ENCODE measurements at places on chromosomes 4 and X.

DNA sequence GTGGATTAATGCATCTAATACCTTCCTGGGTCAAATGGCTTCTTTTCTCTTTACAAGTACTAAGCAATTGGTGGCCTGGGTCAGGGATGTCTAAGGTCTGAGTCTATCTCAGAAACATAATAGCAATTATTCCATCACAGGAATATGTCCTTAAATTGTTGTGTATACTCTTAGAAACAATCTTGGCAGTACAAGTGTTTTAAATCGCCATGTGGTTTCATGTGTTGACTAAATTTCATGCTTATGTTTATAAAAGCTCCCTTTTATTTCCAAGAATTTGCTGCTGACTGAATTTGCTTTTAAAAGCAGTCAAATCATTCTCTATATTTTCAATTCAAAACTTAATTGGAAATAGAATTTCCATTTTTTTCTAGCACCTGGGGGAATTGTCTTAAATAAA is 125.3 kb upstream of the PACRGL start:
- no peak for DNase-seq

GRCh38 chrX:71659342-71659741 is 8.0 kb upstream of the LOC101059915 start:
- DNase-seq, result no peak

DNA sequence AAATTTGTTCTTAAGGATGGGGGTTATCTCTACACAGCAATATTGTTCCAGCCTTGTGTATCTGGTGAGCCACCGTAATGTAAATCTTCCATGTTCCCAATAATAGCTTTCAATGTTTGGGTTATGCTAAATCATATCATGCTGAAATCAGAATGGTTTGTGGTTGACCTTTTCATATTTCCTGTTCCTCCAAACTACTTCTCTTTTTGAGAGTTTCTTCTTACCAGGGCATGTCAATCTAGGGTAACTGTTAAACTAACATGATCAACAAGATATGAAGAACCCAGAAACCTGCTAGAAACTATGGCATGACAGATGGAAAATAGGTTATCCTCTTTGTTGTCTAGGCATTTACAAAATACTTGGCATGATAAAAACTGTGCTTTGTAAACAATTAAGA is 22.0 kb downstream of the TNMD start:
- no peak for DNase-seq

DNA sequence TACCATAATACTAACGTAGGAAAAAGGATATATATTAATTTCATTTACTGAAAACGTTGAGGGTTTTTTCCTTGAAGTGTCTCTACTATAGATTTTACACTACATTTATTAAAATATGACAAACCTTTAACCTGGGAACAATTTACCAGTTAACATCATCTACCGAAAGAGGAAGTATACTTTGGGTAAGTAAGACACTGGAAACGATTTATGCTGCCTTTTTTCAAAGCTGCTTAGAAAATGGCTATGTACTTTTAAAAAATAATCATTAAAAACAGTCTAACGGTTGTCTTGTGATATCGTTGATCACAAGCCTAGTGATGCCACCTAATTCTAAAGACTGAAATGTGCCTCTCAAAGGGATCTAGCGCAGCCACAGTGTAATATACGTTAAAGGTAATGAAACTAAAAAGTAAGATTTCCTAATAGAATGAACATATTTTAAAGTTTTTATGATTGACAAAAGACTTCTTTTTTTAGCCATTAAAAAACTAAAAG is 50.4 kb downstream of the STX18 start:
- DNase-seq, result no peak

DNA sequence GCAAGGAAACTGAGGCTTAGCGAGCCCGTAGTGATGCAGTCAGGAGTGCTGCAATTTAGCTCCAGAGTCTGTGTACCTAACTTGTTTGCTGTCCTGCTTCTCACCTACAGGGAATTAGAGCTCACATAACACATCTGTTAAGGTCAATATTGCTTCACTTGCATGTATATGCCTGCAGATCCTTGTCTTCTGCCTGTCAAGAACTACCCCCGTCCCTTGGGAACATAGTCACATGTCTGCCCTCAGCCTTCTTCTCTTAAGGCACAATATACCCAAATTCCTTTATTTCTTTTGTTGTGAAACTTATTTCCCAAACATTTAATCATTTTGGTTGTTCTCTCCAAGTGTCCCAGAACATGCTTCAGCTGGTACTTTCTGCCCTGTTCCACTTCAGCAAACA is 103.3 kb upstream of the LEF1 start:
- DNase-seq, result no peak

DNA sequence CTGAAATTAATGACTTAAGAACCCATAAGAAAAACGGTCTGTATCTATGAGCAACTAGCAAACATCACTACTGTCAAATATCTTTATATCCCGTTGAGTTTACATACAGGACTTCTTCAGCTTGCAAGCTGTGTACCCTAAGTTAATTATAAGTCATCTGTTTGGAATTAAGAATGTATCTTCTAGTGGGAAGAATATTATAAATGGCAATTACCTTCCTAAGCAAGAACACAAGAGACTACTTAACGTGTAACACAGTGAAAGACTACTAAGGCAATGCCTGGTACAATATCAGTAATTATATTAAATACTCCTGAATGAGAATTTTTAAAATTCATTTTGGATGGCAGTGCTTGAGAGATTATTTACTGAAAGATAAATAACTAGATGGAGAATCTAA is 58.5 kb downstream of the ADGRA3 start:
- DNase-seq, result no peak

DNA sequence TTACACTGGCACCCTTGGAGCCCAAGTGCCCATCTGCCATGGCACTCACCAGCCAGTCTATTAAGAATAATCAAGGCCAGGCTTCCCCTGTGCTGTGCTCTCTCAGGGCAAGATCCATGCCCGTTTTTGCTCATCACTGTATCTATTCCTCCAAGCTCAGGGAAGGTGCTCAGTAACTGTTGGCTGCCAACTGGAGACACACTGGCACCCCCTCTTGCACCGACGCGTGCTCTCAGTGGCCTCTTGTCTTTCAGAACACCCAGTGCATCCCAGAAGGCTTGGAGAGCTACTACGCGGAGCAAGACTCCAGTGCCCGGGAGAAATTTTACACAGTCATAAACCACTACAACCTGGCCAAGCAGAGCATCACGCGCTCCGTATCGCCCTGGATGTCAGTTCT is 30.1 kb downstream of the NSG1 start:
- no peak for DNase-seq

DNA sequence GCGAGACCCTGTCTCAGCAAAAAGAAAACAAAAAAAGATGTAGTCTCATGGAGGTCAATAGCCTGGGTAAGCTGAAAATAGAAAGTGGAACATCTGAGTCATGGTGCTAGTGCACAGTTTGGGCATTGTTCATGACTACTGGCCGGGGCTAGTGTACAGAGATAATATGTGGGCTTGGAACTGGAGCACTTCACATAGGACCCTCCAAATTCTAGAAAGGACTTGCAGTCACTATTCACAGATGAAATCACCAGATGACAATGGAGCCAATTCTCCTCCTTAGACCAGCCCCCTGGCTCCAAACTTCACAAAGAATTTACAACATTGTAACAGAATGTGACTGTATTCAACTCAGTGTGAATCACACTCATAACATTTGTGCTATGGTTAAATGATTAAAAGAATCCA is 367.8 kb upstream of the SLC7A11 start:
- DNase-seq, result no peak

DNA sequence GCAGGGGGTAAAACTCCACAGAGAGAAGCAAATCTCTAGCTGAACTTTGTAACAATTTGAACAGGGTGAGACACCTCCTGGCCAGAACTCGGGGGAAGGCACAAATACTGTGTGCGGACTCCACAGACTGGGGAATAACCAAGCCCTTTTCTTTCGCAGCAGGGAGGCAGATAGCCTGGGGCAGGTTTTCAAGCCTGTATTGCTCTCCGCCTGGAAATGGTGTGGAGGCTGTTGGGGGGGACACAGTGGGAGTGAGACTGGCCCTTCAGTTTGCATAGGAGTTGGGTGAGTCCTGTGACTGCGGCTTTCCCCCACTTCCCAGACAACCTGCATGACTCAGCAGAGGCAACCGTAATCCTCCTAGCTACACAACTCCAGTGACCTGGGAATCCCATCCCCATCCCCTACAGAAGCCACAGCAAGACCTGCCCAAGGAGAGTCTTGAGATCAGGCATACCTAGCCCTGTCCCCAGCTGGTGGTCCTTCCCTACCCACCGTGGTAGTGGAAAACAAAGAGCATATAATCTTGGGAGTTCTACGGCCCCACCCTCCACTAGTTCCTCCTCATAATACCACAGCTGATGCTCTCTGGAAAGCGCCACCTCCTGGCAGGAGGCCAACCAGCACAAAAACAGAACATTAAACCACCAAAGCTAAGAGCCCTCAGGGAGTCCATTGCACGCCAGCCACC is 12.9 kb upstream of the SMPX start:
- no peak for DNase-seq

DNA sequence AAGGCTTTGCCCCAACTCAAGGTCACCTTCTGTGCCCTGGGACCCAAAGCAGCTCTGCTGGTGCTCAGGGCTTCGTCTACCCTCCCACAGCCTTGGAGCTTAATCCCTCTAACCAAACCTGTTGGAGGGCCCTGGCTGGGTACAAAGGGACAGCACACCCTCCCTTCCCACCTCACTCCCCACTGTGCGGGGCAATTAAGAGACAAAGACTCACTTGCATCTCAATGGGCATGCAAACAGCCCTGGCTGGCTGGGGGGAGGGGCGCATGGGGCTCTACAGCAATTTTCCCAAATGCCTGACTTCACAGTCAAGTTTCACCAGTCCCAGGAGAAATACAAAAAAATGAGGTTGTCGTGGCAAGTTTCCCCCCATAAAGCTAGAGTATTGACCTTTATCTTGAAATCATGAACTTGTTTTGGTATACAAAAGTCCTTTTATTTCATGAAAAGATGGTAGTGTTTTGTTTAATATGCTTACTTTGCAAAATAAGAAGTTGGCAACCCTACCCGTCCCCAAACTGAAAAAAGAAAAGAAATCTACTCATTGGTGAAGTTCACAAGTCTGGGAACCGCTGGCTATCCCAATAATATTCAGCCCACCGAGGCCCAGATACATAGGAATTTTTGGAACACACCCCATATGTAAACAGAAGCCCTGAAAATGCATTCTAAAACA is 4.1 kb upstream of the CD99L2 start:
- DNase-seq, result no peak

GRCh38 chrX:40531056-40531826 is 49.5 kb upstream of the ATP6AP2 start:
- DNase-seq, result no peak

GRCh38 chr4:47882228-47882627 is 32.2 kb downstream of the NFXL1 start:
- DNase-seq, result no peak

GRCh38 chr4:182928061-182928460 is 10.9 kb upstream of the DCTD start:
- DNase-seq, result no peak

Data from cerebellar nuclear complex (tissue), 1 donor.